ENCODE measurements at places on chromosomes 1 and 21. TPM values are rescaled to one million over a fixed set of nuclear protein-coding genes. Genes with fewer than 3 reads are reported as not detected.

ANKRD45 gene
- not detected for total RNA-seq

KIF21B gene
- 1.7 TPM for total RNA-seq

MNDA gene
- not detected for total RNA-seq

DMRTA2 gene
- total RNA-seq, result 15.0 TPM

- DNase-seq, result no peak
These were observed 29.8 kb downstream of the AHDC1 start for GRCh38 chr1:27574001-27574781.

- DNase-seq, result no peak
These were observed 11.4 kb downstream of the SH3BP5L start for GRCh38 chr1:248814351-248814750.

DNA sequence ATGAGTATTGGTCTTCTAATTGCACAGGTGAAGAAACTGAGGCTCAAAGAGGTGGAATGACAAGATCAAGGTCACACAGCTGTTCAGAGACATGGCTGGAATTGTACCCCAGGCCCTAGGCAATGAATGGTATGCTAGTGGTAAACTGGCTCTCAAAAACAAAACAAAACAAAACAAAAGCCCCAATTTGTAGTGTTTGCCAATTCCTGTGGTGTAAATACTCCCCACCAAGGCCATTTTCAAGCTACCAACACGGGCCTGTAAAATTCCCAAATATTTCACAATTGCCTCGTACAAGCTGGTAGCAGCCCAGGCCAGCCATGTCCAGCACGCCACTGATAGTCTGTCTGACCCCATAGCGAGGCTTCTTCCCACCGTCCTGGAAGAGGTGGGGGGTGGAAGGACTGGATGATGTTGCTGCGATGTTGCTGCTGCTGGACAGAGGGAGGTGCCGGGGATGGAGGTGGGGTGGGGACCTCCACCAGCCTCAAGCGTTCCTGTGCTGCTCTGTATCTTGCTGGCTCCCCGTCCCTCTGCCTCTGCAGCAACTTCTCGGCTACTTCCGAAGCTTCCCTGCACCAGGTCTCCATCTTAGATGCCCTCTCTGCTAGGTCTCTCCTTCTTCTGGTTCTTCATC is 62.2 kb upstream of the RUNX3 start:
- DNase-seq, result no peak

Data from SJSA1 (cell line).